Anterior cingulate cortex (tissue), 58 donors: ENCODE measurements at places on chromosomes 12 and 14.

DNA sequence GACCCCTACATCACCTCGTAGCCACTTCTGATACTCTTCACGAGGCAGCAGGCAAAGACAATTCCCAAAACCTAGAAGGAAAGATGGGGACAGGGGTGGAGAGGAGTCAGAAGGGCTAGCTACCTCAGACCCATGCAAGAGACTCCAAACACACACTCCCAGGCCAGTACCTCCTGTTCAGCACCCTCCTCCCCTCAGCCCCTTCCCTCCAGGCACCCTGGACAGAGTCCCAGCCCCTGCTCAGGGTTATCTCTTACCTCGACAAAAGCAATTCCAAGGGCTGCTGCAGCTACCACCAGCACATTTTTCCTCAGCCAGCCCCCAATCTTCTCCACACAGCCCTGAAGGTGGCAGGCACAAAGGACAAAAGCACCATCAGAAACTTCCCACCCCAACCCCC is 3.3 kb downstream of the CD63 start:
- no peak for DNase-seq

DNA sequence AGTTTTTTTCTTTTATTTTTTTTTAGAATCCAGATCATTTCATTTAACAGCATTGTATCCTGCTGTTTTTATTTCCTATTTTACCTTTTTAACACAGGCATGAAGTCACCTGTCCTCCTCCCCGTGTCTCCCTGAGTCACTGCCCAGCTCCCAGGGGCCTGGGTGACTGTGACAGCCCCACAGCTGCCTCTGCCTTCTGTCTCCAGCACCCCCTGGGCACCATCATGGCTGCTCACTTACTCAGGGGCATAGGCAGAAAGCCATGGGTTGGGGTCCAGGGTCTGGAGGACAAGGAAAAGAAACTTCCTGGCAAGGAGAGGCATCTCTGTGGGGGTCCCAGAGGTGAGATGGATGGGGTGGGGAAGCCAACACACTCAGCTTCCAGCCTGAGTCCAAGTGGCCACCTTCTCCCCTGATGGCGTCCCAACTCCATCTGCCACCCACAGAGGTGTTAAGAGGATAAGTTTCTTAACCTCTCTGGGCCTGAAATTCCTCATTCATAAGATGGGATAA is 25.3 kb downstream of the TMEM63C start:
- no peak for DNase-seq

DNA sequence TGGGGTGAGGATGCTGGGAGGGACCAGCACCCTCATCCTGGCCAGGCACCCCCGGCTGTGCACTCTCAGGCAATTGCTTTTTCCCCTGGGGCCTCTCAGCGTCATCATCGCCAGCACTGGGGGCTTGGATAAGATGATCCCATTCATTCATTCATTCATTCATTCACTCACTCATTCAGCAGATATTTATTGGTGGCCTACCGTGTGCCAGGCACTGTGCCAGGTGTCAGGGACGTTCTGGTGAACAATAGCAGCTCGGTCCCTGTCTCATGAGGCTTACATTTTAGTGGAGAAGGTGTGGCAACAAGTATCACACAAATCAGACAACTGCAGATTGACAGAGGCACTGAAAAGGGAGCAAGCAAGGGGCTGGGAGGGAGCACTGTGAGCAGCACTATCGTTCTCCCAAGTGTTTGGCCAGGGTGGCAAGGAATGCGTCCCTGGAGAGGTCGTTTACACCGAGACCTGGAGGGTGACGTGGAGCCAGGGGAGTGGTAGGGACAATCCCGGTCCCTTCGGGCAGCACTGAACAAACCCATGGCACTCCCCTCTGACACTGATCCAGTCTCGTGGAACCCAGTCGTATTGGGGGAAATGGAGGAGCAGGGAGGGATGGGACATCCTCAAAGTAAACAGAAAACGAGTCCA is 124.1 kb downstream of the PAPOLA start:
- no peak for DNase-seq

DNA sequence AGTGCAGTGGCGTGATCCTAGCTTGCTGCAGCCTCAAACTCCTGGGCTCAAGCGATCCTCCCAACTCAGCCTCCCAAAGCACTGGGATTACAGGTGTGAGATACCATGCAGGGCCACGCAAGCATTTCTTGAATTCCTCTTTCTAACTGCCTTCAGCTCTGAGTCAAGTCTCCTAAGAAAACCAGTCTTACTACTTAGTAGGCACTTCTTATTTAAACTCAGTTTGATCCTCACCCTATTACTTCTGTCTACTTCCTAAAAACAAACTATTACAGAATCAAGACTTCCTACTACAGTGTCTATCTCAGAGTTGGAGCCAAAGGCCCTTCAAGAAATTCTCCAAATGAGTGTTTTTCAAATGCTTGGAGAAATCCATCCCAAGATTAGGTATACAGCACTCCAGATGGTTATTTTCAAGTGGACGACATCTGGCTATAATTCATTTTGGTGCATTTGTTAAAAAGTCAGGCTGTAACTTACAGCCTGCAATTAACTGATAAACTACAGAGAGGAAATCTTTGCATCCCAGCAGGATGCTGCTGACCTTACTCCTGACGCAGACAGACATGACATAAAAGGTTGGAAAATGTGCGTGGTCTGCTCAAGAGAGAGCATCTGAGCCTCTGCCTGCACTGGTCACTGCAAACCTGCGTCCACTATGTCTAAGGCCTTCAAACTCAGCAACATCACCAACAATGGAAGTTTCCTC is 34.7 kb downstream of the SSH1 start:
- no peak for DNase-seq

DNA sequence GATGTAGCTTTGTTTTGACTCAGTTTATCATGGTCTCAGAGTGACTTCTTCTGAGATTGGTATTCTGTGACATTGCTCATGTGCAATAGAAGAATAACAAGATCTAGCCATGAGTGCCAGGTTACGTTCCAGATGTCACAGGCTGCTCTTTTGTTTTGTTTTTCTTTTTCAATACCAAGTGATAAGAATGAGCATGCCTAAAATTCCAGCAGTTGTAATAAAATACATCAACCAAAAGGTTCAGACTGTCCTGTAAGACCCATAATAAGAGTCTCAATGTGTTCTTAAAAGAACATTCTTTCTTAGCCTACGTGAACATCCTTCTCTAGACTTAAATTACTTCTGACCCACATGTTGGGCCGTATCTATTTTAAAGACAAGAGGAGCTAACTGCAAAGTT is 669.2 kb downstream of the DIO2 start:
- DNase-seq, result no peak

DNA sequence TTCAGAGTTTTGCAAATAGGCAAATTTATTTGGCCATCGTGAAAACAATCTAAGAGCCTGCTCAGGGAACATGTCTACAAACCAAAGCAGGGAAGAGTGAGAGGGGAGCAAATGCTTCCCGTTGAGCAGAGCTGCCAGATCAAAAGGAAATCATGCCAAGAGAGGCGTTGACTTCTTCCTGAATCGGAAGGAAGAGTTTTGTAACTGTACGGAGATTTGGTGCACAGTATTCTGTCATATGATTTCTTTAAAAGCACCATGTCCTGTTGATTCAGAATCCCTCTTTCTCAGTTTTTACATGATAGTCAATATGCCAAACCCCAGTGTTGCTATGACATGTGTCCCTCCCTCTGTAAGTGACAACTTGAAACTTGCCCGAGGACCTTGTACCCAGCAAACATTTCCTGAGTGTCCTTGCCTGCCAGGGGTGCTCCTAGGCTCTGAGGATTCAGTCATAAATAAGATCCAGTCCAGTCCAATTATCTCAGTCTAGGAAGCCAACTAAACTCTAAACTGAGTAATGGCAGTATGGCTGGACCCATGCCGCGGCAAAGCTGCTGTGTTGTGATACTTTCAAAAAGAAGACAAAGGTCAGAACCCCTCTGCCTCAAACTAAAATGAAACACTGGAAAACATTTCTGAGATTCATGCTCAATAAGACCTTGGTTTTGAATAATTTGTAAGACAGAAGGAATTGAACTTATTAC is 300.1 kb upstream of the FKBP4 start:
- DNase-seq, result no peak

- no peak for DNase-seq
Observed at GRCh38 chr12:95820096-95820703, 29.6 kb upstream of the NTN4 start.
